ENCODE measurements at places on chromosomes 3 and 15.

- no peak for DNase-seq
Observed at GRCh38 chr15:68525815-68526214, 53.0 kb upstream of the CORO2B start.

DNA sequence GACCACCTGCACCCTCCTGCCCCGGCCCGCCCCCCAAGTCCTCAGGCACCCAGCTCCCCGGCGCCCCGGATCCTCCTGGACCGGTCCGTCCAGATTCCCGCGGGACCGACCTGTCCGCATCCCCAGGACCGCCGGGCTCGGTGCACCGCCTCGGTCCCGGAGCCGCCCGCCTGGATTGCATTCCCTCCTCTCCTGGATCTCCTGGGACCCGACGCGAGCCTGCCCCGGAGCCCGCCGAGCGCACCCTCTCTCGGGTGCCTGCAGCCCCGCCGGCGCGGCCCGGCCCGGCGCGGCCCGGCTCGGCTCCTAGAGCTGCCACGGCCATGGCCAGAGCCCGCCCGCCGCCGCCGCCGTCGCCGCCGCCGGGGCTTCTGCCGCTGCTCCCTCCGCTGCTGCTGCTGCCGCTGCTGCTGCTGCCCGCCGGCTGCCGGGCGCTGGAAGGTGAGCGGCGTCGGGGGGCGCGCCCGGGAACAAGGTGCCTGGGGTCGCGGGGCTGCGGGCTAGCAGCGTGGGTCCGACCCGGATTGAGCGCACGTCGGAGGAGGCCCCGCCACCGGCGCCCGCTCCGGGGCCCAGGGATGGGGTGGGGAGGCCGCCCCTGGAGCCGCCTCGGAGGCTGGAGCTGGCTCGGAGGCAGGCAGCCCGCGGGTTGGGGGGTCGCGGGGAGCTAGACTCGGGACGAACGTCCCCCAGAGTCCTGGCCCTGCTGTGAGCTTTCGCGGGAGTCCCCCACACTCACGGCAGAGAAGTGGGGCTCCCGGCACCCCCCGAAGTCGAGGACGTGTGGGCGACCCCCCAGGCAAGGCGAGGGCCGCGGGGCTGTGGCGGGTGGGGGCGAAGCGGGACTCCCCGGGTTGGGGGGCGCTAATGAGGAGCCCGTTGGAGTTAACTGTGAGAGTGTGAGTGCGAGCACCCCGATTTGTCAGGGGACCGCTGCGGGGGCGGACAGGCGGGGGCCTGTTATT is 610 bp downstream of the EPHB3 start:
- DNase-seq: no peak

GRCh38 chr3:64188810-64189560 is 36.3 kb downstream of the PRICKLE2 start:
- no peak for DNase-seq

DNA sequence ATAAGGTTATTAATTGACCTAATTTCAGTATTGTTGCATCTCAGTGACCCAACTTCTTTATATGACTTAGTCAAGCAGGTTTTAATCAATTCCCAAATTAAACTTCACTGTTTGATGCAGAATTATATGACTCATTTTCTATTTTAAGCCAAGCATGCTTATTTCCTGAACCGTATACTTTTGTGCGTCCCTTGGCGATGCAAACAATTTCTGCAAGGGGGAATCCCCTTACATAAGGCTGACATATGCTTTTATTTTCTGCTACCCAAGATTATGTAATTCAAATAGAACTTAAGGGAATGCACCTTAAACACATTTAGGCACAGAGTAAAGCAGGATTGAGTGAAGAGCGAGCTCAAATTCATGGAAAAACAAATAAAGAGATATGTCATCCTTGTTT is 303.9 kb downstream of the PDCD6IP start:
- no peak for DNase-seq

DNA sequence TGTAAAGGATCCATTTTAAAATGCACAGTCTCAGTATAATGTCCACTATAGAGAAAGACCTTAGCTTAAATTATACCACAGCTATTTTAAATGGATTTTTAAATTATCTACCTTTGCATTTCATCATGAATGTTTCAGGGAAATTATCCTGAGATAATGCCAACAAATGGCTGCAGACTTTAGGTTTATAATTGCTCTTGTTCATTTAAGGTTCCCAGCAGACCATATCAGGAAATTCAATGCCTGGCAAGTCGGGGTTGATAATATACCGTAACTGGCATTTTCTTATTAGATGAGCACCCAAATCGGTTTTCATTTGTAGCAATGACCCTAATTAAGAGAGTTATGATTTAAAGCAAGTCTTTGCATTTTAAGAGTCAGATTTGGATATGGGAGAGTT is 227.1 kb upstream of the ARRDC4 start:
- no peak for DNase-seq

DNA sequence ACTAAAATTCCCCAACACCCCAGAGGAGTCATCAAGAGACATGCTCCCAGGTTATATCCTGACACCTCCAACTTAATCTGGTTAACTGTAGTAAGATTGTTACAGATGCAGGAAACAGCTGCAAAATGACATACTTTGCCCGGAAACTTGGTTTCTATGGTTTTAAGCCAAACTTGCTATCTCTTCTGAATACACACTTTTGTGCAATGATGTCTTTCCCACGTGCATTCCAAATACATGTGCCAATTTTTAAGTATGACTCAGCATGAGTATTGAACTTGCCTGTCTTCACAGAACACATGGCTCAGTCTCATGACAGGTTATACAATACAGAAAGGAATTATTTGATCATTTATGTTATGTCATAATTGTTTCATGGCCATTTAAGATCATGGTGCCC is 207.0 kb upstream of the DCBLD2 start:
- no peak for DNase-seq

DNA sequence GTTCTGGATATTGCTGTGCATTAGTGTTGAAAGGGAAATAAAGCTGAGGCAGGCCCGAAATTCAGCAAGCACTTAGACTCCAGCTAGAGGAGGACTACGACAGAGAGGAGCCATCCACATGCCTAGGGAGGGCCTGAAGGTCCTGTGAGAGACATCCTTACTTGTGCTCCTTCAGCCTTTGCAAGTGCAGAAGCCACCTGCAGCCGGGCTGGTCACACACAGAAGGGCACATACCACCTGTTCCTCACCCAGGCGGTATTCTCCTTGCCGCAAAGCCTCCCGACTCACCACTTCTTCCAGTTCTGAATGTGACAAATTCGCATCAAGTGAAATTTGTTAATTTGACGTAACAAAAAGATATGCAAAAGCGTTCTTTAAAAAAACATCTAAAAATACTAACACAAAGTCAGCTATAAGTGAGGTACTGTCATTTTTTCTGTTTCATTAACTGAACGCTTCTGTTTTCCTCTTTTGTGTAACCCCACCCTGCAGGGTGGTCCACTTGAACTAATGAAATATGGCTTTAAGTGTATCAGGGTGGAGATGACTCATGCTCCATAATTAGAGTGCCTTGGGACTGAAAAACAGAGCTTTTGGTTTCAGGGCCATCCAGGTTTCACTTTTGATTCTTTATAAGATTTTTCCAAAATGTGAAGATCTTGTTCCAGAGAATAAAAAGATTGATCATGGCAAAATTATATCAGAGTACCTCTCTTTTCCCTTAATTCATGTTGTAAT is 467.9 kb upstream of the ATP11B start:
- DNase-seq: no peak

GRCh38 chr3:112247350-112247749 is 46.7 kb downstream of the SLC9C1 start:
- no peak for DNase-seq

GRCh38 chr3:41222012-41222411 is 22.7 kb downstream of the CTNNB1 start:
- no peak for DNase-seq

DNA sequence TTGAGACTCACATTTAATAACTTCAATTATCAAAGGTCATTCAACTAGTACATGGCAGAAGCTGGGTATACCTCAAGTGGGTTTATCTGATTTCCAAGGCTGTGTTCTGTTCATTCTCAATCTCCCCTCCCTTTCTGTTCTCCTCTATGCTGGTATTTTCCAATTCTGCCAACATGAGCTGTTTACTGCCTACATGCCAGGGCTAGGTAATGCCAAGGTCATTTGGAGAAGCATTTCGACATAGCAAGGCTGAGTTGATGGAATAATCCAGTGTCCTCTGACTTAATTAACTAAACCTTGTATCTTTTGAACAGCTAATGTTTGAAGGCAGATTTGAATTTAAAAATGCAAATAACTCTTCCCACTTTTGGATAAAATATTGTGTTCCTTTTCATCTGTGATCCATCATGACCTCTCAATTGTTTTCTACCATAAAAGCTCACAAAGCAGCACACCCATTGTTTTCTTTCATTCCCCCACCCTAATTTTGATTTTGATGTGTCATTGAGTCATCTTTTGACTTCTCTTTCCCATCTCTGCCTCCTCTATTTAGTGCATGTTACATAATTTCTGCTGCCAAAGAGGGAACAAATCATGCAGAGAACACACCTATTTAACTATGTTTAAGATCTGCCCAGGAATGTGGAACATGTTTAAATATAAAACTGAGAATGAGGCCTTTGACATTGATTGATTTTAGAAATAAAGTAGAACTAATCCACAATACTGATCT is 308.8 kb upstream of the NR2E3 start:
- no peak for DNase-seq

- DNase-seq: no peak
Observed at GRCh38 chr15:73792415-73792814, 39.3 kb upstream of the INSYN1 start.

DNA sequence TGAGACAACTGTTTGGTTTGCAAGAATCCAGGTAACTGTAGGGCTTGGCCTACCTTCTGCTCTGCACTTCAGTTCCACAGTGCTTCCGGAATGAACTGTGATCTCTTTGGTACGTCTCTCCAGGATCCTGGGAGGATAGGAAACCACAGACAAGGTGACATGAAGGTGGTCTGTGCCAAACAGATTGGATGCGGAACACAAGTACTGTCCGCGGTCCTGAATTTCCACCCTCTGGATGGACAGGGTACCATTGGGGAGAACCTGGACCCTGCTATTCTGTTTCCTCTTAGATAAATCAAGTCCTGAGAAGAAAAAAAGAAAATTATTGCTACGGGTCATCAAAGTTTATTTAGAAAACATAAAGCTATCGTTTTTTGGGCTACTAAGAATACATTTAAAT is 17.3 kb downstream of the IGSF10 start:
- DNase-seq: no peak

GRCh38 chr3:183626877-183627594 is 8.4 kb upstream of the KLHL24 start:
- no peak for DNase-seq

GRCh38 chr15:82995076-82995475 is 9.1 kb downstream of the RAMAC start:
- no peak for DNase-seq

DNA sequence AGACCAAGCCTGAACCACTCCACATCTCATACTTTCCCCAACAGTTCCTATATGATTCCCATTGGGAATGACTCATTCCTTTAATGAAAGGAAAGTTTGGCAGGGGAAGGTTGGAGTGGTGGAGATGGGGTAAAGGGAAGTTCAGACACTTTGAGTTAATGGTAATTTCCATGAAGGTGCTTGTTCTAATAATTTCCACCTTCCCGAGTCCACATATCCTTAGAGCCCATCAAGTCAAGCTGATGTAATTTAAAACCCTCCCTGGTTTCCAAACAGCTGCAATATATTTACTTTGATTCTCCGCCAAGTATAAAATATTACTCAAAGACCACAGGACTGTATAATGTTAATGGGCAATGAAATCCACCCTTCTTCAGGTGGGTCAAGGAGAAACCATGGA is 95.0 kb upstream of the GALNT15 start:
- no peak for DNase-seq
